Stimulated activated CD8-positive, alpha-beta memory T cell treated with anti-CD3 and anti-CD28 coated beads, Interleukin-4, amount 100 ng/mL, for 1 hour (primary cell): ENCODE measurements at places on chromosomes 12 and 14.

GRCh38 chr12:77918046-77918445 lies 87.4 kb downstream of the NAV3 start:
- no peak for DNase-seq

- no peak for DNase-seq
Observed at GRCh38 chr14:64910847-64911495, 3.3 kb upstream of the CHURC1 start.

DNA sequence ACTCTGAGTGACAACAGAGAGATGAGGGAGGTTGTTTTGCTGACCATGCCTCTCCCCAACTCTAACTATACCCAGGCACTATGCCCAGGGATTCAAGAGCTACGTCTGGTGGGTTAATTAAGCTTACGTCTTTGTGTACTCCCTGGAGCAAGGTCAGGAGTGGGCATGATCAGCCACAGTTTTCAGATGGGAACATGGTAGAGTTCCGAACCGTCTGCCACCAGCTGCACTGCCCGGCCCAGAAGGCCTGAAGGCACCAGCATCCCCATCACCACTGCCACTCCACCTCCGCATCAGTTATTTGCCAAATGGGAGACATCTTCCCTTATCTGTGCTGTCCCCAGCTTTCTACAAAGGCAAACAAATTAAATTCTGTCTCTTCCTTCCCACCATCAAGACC lies 11.1 kb upstream of the GPX2 start:
- no peak for DNase-seq

- DNase-seq, result no peak
Observed at GRCh38 chr12:128863957-128864356, 10.7 kb downstream of the GLT1D1 start.

DNA sequence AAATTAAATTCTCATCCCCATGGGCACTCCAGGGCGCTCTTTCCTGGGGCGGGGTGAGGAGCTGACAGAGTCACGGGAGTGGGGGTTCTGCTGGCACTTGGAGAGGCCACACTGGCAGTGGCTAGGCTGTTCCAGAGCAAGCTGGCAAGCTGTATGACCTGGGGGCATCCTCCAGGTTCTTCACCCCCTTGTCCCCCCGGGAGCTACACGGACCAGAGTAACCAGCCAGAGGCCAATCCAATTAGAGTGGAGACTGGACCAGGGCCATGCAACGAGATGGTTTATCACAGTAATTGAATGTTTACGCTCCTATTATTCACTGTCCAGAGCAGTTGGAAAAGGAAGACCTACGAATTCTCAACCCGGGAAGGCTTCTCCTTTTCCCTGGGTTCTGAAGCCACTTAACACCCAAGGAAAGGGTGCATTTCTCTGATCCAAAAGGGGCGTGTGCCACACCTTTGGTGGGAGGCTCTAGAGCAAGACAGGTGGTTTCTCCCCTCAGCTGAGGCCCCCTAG lies 43.8 kb upstream of the PNMA1 start:
- DNase-seq, result no peak

DNA sequence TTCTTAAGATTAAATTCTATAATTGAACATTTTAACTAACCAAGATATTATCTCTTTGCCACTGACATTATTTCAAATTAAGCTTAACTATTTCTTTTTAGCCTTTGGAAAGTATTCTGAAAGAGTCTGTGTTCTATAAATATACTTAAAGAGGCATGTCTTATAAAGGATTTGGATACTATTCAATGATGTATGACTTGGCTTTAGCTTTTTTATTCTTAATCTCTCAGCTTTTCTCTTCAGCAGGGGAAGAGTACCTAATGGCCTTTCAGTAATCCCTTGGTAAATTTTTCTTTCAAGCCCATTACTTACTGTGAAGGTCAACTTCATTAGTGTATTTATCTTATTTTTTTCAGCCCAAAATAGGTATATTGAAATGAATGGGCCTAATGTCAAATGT lies 113.8 kb downstream of the LRRK2 start:
- DNase-seq, result no peak

GRCh38 chr12:27555361-27555760 lies 31.4 kb downstream of the PPFIBP1 start:
- no peak for DNase-seq

DNA sequence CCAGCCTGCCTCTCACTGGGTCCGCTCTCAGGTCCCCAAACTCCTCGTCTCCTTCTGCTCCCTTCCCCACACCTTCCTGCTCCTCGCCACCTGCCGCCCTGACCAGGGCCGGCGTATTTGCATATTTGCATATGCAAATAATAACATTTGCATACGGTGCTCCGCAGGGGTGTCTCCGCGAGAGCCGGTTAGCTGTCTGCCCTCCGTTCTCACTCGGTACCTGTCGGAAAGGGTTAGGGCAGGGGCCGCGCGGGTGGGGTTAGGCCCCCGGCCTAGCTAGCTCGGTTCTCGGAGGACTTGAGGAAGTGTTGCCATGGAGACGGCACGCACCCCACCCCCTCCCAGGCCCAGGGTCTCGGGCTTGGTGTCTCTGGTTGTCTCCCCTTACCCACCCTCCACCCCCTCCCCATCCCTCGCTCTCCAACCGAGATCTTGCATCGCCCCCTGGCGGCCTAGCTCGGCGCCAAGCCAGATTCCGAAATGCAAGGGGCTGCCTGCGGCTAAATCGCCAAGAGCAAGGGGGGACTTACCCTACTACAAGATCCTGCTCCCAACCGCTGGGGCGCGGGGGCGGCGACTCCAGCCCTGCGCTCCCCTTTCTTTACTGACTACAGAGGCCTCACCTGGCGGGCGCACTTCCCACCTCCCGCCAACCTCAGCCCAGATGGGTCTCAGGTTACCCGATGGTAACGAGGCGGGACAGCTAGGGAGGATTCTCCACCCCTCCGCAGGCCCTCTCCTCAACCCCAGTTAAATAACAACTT lies 8.1 kb downstream of the STAC3 start:
- DNase-seq, result no peak

DNA sequence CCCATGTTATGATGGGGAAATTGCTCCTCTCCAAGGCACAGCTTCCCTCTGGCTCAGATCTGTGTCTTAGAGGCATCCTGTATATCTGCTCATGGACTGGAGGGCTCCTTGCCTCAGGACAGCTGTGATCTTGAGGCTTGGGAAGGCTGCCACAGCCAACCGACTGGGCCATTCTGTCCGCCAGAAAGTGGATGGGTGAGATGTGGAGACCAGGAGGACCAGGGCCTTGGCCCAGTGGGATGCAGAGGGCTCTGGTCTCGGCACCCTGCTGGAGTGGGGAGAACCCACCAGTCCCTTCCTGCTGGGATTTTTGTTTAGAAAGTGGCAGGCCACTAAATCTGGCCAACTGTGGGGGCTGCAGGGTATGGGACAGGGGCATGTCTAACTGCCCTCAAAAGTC lies 148.6 kb downstream of the CALM1 start:
- no peak for DNase-seq

- DNase-seq, result no peak
Observed at GRCh38 chr12:1845886-1846285, 25.5 kb downstream of the LRTM2 start.

- DNase-seq, result no peak
Observed at GRCh38 chr12:120846721-120847120, 57.4 kb downstream of the SPPL3 start.

- no peak for DNase-seq
Observed at GRCh38 chr14:22097586-22098292, 424.1 kb upstream of the OR4E1 start.

DNA sequence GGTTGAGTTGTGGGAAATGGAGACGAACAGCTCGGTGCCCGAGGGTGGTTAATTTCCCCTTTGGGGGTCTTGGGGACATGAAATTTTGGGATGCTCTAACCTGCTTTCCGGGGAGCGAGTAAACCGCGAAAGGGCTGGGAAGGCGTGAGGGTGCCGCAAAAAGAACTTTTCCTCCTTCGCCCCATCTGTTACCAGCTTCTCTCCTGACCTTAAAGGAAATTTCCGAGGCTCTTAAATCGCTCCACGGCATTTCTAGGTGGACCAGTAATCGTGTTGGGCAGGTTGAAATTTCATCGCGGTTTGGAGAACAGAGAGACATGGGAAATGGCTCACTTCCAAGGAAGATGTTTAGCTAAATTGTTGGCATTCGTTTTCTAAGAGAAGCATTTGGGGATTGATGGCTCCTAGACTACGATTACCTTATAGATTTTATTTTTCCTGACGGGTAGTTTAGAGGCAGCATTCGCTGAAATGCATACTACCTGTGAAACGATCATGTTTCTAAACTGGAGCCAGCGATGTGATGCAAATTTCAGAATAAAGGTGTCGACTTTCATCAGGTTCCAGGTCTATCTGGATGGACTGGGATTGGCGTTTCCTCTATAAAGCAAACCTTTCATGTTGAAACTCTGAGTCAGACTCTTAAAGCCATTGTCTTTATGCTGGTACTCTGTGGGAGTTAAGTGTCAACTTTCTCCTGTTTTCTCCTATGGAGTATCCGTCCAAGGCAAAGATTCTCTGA lies 414.5 kb downstream of the PCNX1 start:
- no peak for DNase-seq

GRCh38 chr12:91317306-91317705 lies 134.7 kb upstream of the DCN start:
- DNase-seq, result no peak

- no peak for DNase-seq
Observed at GRCh38 chr12:105467710-105468366, 137.3 kb downstream of the C12orf75 start.

DNA sequence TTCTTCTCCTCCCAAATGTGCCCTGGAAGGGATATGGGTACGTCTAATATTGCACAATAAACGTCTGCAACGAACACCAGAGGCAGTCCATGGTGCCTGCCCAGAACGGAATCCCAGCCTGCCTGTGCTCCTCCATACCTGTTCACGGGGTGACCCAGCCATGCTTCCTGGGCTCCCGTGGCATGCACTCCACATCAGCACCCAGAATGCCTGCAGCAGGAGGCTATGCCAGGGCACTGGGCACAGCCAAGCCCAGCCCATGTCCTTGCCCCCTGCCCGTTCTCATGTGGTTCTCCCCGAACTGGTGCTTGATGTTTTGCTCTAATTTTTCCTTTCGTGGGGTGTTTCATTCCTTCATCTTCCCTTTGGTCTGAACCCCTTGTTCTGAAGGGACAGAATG lies 404.3 kb downstream of the BCL11B start:
- DNase-seq, result no peak

GRCh38 chr12:87119713-87120112 lies 863.5 kb upstream of the MGAT4C start:
- no peak for DNase-seq

- no peak for DNase-seq
Observed at GRCh38 chr12:121467638-121468498, 68.0 kb downstream of the RNF34 start.

DNA sequence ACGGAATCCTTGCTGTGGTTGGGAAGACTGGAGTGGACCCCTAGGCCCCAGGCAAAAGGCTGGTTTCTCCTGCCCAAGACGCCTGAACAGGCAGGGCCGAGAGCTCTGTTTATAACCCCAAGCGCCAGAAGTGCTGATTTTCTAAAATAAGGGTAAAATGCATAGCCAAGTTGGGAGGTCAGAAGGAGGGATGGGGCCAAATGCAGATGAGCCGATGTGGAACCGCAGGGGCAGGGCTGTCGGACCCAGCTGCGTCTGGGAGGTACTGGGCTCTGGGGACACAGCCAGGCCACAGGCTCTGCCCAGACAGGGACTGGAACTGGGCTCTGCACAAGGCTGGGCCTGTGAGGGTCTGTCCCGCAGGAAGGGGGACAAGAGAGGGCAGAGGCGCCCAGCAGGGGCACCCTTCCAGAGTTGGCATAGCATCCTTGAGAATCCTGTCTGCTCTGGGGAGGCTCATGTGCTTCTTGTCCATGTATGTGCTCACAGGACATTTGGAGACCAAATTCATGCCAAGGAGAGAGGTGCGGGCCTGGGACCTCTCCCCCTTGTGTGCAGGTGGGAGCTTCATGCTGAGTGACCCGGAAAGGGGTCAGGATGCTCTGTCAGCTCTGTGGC lies 49.1 kb downstream of the JAG2 start:
- DNase-seq, result no peak

DNA sequence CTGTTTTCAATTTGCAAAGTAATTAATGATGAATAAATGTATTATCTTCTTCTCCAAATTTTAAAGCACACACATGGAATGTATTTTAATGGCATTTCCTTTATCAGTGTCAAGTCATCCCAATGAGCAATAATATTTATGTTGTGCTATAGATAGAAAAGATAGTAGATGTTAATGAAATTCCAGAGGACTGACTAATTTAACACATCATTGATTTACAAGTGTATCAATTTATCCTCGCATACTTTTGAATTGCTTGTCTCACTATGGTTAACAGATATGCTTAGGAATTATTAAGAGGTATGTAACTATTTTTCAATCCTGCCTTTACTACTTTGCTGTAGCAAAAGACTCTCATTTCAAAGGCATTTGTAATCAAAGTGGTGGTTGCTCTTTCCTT lies 842.9 kb downstream of the SLC6A15 start:
- no peak for DNase-seq

DNA sequence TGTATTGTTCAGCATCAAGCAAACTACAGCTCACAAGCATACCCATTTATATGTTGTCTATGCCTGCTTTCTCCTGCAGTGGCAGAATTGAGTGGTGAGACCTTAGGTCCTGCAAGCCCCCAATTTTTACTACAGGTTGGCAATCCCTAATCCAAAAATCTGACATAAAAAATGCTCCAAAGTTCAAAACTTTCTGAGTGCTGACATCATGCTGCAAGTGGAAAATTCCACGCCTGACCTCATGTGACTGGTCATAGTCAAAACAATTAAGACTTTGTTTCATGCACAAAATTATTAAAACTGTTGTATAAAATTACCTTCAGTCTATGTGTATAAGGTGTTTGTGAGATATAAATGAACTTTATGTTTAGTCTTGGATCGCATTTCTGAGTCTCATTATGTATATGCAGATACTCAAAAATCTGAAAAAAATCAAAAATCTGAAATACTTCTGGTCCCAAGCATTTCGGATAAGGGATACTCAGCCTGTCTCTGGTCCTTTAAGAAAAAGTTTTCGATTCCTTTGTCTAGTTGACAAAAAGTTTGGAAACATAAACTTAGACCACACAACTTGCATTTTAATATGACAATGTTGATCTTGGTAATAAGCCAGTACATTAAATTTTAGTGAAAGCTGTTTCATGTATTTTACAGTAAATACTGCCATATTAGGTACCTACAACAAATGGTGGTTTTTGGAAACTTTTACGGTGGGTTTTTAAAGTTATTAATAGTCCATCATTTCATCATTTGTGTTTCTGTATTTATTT lies 81.5 kb downstream of the AEBP2 start:
- no peak for DNase-seq

GRCh38 chr12:63068857-63069442 lies 82.1 kb downstream of the AVPR1A start:
- no peak for DNase-seq

GRCh38 chr12:44875417-44875953 lies 630 bp downstream of the NELL2 start:
- DNase-seq, result no peak

GRCh38 chr12:12219664-12220063 lies 47.2 kb downstream of the LRP6 start:
- DNase-seq, result no peak

DNA sequence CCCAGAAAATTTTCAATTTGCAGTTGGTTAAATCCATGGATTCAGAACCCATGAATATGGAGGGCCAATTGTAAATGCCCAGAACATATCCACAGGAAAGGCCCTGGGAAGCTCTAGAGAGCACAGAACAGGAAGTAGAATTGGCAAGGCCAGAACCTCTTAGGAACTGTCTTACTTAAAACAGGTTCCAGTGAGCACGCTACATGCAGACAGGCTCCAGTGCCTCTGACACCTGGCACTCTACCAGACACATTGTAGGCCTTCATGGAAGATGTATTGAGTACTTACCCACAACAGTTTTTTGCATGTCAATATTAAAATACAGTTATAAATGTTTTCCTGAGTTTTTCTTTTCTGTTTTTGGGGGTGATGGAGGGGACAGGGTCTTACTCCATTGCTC lies 188.2 kb upstream of the FRMD6 start:
- no peak for DNase-seq

GRCh38 chr12:25806271-25806670 lies 152.2 kb upstream of the RASSF8 start:
- no peak for DNase-seq
